KG1 (cell line): ENCODE measurements at places on chromosomes 4 and X.

DNA sequence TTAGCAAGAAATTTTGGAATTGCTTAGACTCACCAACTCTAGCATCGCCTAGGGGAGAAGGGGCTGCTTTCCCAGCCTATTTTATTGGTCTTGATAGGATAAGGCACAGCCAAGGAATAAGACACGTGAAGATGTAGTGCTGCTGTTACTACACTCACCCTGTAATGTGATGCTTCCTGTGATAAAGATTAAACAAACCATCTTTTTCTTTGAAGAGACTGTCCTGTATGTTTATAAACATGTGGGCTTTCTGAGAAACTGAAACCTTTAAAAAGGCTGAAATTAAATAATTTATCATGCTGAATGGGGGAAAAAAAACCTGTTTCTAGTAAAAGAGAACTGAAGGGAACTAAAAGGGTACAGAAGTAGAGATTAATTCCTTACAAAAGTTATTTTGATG is 13.2 kb downstream of the TAPT1 start:
- no peak for DNase-seq

DNA sequence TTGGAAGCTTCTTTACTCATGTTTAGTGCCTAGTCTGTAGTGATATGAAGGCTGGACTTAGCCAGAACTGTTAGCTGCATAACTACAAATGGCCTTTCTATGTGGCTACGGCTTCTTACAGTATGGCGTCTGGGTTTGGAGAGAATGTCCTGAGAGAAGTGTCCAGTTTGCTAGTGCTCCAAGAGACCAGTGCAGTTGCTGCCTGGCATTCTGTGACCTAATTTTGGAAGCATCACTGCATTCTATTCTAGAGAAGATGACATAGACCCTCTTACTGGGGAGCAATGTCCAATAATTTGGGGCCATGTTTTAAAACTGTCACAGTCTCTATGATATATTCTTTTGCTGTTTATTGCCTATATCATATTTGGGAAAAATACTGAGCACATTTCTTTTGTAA is 74.2 kb downstream of the STAG2 start:
- DNase-seq = no peak

DNA sequence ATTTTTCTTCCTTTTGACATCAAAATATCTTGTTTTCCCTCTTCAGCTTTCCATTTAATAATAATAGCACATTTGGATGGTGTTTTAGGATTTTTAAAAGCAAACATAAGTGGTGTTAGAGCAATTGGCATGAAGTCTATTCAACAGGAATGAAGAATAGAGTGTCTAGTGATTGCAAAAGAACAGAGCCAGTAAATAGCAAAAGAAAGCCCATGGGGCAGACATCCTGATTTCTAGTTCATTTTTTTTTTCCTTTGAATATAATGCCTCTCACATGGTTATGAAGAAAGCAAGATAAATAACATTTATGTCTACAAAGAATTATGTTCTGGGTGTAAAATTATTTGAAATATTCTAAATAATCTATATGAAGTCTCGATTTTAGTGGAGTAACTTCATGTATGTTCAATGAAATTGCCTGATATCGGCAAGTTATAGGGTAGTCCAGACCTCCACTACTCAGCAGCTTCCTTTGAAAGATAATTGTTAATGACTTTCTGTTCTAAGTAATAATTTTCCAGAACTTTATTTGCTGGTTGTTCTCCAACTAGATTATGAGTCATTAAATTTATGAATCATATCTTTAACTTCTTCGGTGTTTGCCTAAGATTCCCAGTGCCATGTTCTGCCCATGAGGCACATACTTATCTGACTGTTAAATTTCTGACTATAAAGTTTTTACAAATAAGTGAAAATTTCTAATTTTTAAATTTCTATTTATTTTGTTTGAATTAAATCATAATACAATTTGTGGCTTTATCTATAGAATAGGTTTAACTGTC is 587.9 kb downstream of the TLL1 start:
- DNase-seq = no peak

- DNase-seq = no peak
Measured at GRCh38 chr4:173211222-173211621, 42.6 kb downstream of the GALNT7 start.

- no peak for DNase-seq
Measured at GRCh38 chr4:131635191-131635590, 1513.9 kb upstream of the PCDH10 start.

DNA sequence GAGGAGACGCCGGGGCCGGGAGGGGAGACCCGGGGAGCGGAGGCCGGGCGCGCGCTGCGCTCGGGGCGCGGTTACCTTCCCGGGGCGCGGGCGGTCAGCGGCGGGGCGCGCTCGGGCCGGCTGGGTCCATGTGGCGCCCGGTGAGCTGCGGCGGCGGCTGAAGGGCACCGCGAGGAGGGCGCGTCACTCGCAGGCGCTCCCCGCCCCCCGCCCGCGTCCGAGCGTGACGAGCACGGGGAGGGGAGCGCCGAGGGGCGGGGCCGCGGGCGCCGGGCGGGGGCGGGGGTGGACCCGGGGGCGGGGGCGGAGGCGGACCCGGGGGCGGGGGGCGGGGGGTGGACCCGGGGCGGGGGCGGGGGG is at the start of gene CPLX1:
CPLX1 (minus strand) TSS at position 159 of the 360 bp plus-strand sequence. CDS start 1,607 bp downstream, outside the sequence.
- no peak for DNase-seq

DNA sequence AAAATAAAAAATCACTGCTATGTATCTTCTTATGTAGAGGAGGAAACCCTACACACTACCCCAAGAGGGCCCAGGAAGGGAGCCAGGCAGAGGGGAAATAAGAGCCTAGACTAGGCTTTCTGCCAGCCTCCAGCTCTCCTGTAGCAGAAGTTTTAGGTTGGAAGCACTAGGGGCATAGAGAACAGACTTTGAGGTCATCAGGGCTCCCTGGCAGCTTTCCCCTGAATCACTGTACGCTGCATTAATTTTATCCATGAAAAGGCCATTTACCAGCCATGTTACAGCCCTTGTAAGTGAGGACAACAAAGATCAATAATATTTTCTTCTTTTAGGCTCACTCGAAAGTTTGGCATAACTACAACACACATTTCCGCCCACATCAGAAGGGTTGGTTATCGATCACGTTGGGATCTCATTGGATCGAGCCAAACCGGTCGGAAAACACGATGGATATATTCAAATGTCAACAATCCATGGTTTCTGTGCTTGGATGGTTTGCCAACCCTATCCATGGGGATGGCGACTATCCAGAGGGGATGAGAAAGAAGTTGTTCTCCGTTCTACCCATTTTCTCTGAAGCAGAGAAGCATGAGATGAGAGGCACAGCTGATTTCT is 24.7 kb downstream of the RPL9 start:
- DNase-seq = no peak

GRCh38 chr4:120716346-120716745 is 206.2 kb downstream of the PRDM5 start:
- DNase-seq = no peak

- DNase-seq = no peak
Measured at GRCh38 chrX:12400218-12400617, 261.9 kb downstream of the FRMPD4 start.

GRCh38 chr4:76872556-76872955 is 25.4 kb downstream of the SOWAHB start:
- no peak for DNase-seq

DNA sequence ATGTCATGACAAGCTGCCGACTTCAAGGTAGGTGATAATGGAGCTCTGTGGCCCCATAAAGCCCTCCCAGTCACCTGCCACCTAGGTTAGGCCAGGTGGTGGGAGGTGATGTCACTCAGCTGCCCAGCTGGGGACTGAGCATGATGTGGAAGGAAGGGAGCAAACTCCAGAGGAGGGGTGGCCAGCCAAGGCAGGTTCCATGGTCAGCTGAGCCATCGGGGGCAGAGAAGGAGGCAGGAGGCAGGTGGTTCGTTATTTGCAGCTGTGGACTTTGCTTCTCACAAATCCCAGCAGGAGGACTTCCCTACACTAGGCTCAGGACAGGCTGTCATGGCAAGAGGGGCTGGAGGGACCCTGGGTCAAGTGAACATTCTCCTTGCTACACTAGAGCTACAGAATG is 2.1 kb downstream of the CCDC120 start:
- DNase-seq = no peak

GRCh38 chrX:45165726-45166125 is 35.0 kb downstream of the DIPK2B start:
- DNase-seq = no peak
